Lower leg skin (tissue), 4 donors: ENCODE measurements at places on chromosomes 5 and 9.

- DNase-seq: no peak
Observed at GRCh38 chr5:177985430-177986040, 10.5 kb downstream of the PROP1 start.

- DNase-seq: peak; percentile 65
Observed at GRCh38 chr5:172501708-172502320, 47.5 kb upstream of the SH3PXD2B start.

- DNase-seq: no peak
Observed at GRCh38 chr5:127849408-127849807, 146.2 kb downstream of the CCDC192 start.

GRCh38 chr5:14364096-14364495, 217.5 kb upstream of the OTULINL start:
- no peak for DNase-seq

DNA sequence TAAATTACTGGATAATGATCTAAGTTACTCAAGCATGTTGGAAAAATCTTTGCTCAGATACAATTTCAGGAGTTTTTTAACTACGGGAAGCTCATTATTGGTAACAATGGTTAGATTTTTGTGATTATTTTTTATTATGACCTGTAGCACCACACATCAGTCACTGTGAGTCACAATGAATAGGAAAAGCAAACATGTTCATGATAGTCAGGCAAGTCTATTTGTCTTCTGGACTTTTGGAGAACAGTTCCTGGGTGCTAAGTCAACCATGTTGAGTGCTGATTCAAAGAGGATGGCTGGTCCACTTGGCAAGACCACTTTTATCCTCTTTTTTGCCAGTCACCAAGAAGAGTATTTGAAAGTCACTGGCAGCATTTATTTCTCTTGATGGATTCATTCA, 403.2 kb downstream of the KIF4B start:
- DNase-seq: no peak
